ENCODE measurements at places on chromosomes 4 and X. TPM values are rescaled to one million over a fixed set of nuclear protein-coding genes. Genes with fewer than 3 reads are reported as not detected.

- ATAC-seq = peak; percentile 77
Measured at GRCh38 chr4:20773144-20773997, 73.1 kb downstream of the PACRGL start.

DNA sequence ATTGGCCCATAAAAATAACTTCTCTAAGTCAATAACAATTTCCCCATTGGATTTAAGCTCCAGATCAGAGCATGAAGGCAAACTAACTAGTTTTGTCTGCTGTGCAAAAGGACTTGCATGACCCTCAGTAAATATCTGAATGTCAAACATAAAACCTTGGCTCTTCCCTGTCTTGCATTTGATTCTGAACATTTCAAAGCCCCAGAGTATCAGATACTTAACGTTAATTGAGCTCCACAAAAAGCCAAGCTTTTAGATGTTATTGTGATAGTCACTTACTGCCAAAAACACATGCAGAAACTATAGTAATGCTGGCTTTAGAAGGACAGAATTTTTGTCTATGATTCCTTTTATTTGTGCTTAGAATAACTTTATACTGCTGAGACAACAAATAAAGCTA, 664.2 kb downstream of the ADGRL3 start:
- ATAC-seq = no peak

DNA sequence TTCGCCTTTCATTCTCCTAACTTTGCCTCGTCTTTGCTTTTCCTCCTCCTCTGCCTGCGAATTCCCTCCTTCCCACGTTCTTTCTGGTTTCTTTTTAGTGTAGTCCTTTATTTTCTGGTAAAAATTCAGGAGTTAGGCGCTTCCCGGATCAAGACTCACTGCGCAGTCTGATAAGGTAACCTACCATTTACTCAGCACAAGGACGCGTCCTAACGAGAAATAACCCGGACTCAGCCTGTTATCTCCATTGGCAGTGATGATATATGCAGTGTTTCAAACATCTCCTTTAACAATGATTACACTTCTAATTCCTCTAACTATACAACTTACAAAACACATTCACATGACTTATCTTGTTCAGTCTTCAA, 357 bp upstream of the ETNPPL start:
- no peak for ATAC-seq

GRCh38 chr4:77248805-77249204, 91.8 kb downstream of the CCNG2 start:
- ATAC-seq = no peak

DNA sequence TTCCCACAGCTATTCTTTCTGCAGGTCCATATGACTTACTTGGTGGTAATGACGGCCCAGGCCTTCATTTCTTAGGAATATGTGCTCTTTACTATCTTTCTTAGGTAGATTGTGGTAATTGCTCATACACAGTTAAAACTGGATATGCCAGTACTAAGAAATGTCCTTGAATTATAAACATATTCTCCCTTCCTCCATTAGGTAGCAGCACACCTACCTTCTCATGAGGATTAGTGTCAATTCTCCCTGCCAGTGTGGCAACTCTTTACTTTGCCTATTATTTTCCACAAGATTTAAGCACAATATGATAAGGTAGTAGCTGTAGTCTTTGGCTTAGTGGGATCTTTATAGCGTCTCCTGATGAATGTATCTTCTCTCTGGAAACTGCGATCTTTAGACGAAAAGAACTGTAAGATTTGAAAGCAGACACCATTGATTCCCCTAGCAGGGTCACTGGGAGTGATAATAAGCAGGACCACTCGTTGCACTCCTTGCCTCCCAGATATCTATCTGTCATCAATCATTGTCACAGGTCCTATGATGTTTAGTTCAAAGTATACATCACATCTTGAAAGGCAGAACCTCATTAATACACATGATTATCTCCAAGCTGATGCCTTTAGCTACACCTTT, 1240.7 kb downstream of the C4orf33 start:
- ATAC-seq = peak; percentile 63

DNA sequence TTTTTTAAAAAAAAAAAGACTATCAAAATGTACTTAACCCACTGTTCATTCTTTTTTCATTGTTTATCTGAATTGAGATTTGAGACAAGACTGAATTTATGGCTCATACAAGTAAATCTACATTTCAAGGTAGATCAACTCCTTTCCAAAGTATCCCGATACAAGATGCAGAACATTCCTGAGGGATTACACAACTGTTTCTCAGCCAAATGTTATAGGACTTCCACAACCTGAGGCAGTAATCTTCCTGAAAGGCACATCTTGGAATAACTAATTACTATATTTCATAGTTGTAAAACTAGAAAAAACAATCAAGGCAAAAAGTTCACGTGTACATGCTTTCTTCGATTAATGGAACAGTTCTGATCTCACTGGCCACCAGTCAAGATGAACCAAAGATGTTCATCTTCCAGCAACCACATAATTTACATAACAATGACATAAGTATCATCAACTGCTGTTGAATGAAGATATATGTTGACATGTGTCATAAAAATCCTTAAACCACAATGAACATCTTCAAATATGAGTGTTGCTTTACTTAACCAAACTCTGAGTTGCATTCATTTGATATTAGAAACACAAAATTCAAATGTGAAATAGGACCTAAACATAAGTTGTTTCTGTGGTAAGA, 225.2 kb upstream of the DKK2 start:
- ATAC-seq = no peak

DNA sequence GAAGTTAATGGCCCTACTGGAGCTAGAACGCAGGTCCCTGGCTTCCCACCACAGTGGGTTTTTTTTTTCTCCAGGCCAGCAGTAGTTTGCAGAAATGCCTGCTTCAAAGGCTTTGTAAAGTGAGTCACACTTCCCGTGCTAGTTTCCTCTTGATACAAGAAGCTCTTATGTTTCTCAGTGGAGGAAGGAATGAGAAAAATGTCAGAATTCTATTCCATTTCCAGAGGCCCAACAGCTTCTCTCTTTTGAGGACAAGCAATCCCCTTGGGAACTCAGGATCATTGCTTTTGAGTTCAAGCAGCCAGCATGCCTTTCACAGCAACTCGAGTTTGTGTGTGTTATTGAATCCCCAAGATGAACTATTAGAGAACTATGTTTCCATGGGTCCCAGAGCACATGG, 134.3 kb downstream of the GUCY2F start:
- ATAC-seq = no peak

DNA sequence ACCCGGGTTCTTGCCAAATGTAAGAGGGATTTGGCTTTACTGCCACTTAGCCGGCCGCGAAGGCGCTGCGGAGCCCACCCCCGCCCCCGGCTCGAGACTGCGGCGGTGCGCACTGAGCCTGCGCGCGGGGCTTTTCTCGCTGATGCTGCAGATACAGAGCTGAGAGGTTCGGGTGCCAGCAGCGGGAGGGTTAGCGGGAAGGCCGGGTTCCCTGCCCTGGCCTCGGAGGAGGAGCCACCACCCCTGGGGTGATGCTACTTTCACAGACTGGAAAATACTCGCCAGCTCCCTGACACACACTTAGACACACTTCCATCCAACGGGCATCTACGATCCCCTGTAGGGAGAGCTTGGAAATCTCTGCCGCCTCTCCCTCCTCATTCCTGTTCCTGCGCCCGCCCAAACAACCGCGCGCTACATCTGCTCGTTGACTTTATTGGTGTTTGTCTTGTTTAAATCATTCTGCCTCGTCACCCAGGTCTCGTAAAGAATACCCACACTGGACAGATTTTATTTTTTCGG, 2.1 kb upstream of the PCDH7 start:
- peak; percentile 15 for ATAC-seq

DNA sequence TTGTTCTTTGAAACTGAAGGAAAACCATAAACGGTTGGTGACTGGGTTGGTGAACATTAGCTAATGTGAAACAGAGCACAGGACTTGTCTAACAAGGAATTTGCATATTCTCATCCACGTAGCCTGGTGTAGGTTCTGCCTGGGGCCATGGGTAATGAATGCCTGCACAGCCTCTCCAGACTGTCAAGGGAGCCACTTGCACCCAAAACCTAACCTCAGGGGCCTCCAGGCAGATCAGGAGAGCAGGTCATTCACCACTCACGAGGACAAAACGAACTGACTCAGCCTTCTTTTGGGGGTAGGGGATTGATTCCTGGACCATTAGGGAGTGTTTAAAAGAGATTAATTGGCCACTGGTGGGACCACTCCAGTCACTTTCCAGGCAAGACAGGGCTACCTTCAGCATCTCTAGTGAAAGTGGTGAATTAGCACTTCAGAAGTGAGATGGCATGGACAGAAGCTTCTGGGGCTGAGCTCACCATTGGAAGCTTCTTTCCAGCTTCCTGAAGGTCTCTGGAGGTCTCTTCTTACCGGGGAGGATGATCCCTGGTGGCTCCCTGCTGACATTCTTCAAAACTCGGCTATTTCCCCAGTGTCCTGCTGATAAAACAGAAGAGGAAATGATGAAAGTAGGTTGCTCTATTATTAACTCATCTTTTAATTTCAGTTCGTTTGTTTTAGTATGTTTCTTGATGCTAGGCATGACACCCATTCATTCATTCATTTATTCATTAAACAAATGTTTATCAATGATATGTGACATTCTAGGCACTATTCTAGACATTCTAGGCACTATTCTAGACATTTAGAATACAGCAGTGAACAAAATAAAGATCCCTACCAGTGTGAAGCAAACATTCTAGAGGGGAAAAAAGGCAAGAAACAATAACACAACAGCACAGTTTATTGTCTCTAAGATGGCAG, 104.5 kb upstream of the LNX1 start:
- no peak for ATAC-seq

GRCh38 chrX:20347481-20347880, 80.8 kb upstream of the RPS6KA3 start:
- no peak for ATAC-seq

DNA sequence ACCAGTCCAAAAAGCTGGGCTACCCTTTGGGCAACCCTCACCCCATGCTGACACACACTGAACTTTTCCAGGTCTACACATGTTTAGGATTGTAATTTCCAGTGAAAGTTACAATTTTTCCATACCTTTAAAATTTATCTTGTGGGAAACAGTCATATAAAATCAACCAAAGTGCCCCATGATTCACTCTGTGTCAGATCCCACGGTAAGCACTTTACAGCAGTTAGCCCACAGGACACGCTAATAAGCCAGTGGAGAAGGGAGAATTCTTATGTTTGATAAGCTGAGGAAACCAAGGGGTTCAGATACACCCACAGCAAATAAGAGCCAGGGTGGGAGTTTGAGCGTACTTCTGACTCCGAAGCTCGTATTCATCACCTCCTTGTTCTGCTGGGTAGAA, 72.4 kb upstream of the TBL1X start:
- ATAC-seq = no peak

GRCh38 chrX:151700581-151700980, 5.3 kb downstream of the PRRG3 start:
- peak; percentile 19 for ATAC-seq

GRCh38 chr4:85591406-85592098, 116.6 kb downstream of the ARHGAP24 start:
- peak; percentile 86 for ATAC-seq

- no peak for ATAC-seq
Measured at GRCh38 chr4:159152181-159152580, 49.3 kb downstream of the RAPGEF2 start.

DNA sequence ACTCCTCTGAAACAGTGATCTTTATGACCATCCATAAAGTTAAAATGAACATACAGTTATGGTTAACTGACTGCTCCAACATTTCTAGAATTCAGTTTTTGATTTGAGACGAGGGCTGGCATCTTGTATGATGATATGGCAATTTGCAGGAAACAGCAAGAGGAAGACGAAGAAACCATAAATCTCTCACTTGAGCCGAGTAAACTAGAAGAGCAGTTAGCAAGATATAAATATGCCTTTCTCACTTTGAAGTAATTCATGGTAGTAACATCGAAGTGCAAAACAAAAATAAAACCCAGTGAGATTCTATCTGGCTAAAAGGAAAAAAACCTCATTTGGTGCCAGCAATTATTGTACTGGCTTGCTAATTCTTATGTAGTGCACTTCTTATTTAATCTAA, 139.0 kb upstream of the SPRY1 start:
- no peak for ATAC-seq

GRCh38 chrX:137051978-137052642, 18.3 kb upstream of the GPR101 start:
- ATAC-seq = peak; percentile 72

- no peak for ATAC-seq
Measured at GRCh38 chrX:103439161-103439560, 62.8 kb downstream of the BEX3 start.

DNA sequence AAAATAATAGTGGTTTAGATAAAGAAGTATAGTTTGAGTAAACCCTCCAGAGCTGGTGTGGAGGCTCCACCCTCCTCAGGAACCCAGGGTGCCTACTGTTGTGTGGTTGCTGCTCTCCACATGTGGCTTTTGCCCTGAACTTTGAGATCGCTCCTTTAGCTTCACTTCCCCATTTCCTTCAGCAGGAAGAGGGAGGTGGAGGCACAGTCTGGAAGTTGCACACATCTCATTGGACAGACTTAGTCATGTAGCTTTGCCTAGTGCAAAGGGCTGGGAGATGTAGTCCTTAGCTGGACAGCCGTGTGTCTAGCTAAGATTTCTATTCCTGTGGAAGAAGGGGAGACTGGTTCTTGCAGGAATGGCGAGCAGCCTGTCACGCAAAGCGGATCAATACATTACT, 37.9 kb downstream of the RGS12 start:
- ATAC-seq = no peak

DNA sequence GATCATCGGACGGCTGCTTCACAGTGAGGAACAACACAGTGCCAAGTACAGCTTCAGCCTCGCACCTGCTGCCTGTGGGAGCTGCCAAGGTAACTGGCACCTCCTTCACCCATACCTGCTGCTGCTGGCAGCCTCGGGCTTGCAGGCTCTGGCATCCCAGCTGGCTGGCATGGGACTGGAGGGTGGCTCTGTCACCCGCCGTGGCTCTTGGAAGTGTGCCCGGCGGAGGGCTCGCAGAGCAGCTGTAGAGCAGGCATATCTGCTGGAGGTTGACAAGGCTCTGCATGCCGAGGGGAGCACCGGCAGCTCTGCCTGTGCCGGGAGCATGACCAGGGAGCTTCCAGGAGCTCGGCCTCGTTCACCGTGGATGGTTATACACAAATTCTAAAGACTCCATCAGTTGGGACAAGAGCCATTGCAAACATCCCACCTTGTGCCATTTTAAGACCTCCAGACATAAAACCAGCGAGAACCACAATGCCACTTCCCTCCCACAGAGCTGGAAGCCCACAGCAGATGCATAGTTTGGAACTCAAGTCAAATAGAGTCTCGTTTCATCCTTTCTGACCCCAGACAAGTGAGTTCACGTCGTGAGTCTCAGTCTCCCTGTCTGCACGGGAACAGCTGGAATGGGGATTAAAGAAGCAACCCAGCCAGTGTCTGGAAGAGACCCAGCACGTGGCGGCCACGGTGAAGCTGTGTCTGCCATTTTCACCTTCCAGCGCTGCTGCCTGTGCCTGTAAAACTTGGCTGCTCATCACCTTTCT, 84.3 kb upstream of the PSAPL1 start:
- no peak for ATAC-seq

The MAGEB2 gene
- not detected for total RNA-seq

The CSAG1 gene
- not detected for total RNA-seq

The TMSB15B gene
- total RNA-seq = 1.1 TPM

The RS1 gene
- not detected for total RNA-seq

The MSANTD1 gene
- total RNA-seq = 0.28 TPM
